ENCODE measurements at places on chromosomes 7 and 10.

GRCh38 chr7:30789334-30789711 is 18.1 kb downstream of the MINDY4 start:
- no peak for DNase-seq

DNA sequence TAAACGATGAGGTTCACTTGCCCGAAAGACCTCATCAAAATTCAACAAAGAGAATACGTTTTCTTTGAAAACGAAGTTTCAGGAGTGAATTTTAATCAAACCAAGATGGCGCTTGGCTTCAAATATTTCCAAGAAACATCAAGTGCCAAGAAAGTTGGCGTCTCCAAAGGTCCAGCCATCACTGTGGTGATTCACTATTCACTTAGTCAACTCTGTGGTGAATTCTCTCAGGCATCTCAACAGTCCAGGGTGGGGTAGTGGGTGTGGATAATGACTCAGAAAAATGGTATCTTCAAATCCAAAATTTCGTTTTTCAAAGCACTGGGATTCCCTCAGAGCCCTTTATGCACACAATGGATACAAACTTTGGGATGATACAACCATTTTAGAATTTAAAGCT is 133.1 kb downstream of the SVIL start:
- no peak for DNase-seq

- no peak for DNase-seq
Measured at GRCh38 chr10:3239920-3240894, 67.6 kb upstream of the PITRM1 start.

- no peak for DNase-seq
Measured at GRCh38 chr7:68518060-68518459, 1080.2 kb upstream of the AUTS2 start.

GRCh38 chr7:3861941-3862340 is 560.9 kb downstream of the SDK1 start:
- peak; percentile 10 for DNase-seq

All from GM13977 (cell line).